RWPE1 (cell line): ENCODE measurements at places on chromosomes 13 and 19.

DNA sequence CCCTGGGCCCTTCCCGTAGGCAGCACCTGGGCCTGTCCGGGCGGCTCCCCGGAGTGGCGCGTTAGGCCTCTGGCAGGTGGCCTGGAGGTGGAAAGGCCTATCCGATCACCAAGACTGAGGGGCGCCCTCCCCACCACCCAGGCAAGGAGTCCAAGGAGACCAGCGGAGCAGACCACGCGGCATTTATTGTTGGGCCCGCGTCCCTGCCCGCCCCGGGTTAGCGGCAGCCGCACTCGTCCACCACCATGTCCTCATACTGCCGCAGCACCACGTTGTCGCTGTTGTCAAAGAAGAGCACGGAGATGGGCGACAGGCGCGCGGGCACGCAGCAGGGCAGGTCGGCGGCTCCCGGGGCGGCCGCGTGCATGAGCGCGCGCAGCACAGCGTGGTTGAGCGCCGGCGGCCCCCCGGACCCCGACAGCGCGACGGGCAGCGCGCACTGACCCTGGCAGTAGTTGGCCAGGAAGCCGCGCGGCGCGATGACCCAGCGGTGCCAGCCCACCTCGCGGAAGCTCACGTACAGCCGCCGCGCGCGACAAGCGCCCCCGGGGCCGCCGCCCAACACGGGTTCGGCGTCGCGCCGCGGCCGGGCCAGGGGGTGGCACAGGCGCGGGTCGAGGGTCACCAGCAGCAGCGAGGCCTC is 27.5 kb downstream of the CERS1 start:
- no peak for DNase-seq

- DNase-seq: no peak
Observed at GRCh38 chr19:43595605-43595998, 332 bp downstream of the IRGQ start.

DNA sequence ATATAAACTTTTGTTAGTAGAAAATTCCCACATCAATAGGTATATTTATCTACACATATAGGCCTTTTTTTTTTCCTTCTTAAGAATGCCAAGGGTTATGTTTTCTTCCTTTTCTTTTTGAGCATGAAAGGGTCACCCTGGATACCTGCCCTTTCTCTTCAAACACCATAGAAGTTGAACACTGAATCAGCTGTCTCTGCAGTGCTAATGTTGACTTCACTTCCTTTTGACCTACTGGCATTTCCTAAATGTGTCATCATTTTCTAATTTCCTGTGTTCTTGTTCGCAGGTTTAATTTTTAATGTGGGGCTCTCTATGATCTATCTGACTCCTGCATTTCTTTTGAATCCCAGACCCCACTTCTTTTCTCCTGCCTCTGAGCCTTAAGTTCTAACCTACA is 532.0 kb downstream of the GPC6 start:
- DNase-seq: peak; percentile 0

GRCh38 chr13:23722726-23723453 is 152.7 kb downstream of the TNFRSF19 start:
- DNase-seq: no peak

DNA sequence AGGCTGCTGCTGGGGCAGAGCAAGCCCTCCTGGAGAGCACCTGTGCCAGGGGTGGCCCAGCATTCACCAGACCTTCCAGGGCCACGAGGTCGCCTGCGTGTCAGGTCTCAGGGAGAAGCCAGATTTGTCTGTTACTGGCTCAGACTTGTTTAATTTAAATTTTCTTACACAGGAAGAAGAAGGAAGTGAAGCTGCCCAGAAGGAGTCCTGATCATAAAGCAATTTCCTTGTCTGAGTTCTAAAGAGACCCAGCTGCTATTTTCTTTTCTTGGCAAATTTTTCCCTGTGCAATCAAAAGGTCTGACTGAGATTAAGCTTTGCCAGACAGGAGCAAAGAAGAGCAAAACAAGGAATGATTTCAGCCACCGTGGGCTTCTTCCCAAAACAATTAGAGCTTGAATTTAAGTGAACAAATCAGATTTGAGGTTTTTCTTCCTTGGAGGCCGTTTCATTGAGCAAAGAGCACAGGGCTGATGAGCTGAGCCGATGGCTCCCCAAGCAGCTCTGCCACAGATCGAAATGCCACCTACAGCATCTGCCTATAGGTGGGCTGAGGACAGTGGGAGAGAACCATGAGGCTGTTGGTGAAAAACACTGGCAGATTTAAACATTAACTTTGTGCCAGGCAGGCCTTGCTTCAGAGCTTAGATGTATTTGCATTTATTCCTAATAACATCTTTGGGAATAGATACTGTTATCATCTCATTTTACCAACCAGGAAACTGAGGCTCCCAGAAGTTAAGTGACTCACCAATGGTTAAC is 40.1 kb downstream of the HSPH1 start:
- DNase-seq: no peak

DNA sequence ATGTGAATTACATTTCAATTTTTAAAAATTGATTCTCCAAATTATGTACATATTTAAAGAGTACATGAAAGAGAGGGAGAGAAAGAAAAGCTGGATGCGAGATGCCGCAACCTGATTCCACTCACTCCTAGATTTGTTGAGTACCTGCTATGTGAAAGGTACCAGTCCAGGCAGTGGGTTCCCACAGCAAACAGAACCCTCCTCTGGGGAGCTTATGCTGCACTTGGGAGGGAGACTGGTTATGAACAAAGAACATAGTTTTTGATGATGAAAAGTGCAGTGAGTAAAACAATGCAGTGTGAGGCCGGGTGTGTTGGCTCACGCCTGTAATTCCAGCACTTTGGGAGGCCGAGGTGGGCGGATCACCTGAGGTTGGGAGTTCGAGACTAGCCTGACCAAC is 43.4 kb downstream of the ACTN4 start:
- no peak for DNase-seq

DNA sequence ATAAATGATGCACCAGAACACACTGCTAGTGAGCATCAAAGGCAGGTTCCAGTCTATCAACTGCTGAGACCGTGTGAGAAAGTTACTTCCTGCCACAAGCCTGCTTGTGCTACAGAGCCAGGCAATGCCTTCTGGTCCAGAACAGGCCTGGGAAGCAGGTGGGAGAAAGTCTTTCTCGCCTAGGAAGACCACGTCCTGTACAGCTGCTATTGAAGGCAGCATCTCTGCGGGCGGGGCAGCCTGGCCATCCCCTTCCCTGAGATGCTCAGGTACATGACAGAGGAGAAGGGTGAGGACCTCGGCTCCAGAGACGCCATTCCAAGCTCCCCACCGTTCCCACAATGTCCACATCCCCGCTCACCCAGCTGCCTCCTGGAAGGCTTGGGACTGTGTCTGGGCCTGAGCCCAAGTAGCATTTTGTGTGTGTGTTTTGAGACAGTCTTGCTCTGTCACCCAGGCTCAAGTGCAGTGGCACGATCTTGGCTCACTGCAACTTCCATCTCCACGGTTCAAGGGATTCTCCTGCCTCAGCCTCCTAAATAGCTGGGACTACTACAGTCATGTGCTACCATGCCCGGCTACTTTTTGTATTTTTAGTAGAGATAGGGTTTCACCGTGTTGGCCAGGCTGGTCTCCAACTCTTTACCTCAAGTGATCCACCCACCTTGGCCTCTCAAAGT is 3.4 kb downstream of the RFX1 start:
- DNase-seq: no peak
